ENCODE measurements at places on chromosomes 12 and 14. TPM values are rescaled to one million over a fixed set of nuclear protein-coding genes. Genes with fewer than 3 reads are reported as not detected.

Gene RBP5
- not detected for total RNA-seq

Gene HOTAIR
- total RNA-seq: not detected

Gene PPP1R12A
- 156 TPM for total RNA-seq

Gene PMCH
- not detected for total RNA-seq

Gene SLC6A15
- total RNA-seq: not detected

Gene SOX5
- 0.94 TPM for total RNA-seq

Gene RAD52
- 3.3 TPM for total RNA-seq

Gene OVCH1
- not detected for total RNA-seq

Gene ACOT4
- 0.42 TPM for total RNA-seq

Gene RNASE3
- total RNA-seq: 2.2 TPM

Gene TC2N
- total RNA-seq: 133 TPM

Gene CCDC198
- not detected for total RNA-seq

Gene POTEG
- not detected for total RNA-seq

Gene TRIM9
- total RNA-seq: 0.42 TPM

Gene CABP1
- total RNA-seq: not detected

Gene LPCAT3
- 11.0 TPM for total RNA-seq

Gene SLC41A2
- 4.9 TPM for total RNA-seq
